Activated CD4-positive, alpha-beta T cell treated with anti-CD3 and anti-CD28 coated beads for 1 hour (primary cell): ENCODE measurements at places on chromosomes 2 and 18.

DNA sequence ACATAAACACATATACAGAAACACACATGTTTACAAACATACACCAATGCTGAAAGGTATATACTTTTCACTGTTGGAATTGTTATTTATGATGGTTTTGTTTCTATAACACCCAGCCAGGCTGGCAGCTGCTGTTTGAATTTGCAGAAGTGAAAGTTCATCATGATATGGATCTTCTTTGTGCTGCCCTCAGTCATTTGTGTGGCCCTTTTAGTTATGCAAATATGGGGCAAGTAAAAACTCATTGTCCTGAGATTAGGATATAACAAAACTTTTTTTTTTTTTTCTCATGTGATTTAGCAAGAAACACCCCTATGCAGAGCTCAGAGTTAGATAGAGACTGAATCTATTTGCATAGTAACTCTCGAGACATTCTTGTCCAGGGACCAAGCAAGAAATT, 714.1 kb downstream of the KCNJ3 start:
- no peak for DNase-seq

DNA sequence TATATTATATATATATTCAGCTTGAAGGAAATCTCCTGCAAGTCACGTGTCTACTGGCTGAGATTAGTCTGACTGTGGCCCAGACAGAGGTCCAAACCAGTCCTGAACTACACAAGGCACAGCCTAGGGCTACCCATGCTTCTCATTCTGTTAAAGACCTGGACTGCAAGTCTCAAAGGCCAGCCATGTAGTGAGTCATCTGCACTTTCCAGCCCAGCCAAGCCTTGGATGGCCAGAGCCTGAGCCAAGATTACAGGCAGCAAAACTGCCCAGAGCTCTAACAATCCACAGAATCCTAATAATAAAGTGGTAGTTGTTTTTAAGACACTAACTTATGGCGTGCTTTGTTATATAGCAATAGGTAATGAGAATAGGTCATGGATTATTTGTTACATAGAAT, 259.6 kb downstream of the SS18 start:
- DNase-seq = no peak

GRCh38 chr2:10514273-10514672, 66.1 kb upstream of the ODC1 start:
- no peak for DNase-seq

GRCh38 chr2:129550536-129550935, 428.9 kb upstream of the RAB6C start:
- DNase-seq = no peak

DNA sequence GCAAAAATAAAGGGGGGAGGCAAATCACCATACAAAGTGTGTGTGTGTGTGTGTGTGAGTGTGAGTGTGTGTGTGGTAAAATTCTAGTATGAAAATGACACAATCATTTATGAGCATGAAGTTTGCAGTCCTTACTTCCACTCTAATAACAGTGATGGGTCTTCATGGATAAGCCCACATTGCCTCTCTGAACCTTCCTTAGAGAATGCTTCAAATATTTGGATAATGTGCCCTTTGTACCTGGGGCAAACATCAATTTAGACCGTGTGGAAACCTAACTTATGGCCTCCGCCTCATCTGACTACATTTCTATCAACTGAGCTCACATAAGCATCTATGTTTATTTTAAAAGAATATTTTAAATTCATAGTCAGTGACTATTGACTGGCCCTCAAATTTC, 3.7 kb downstream of the SCN9A start:
- DNase-seq = no peak

DNA sequence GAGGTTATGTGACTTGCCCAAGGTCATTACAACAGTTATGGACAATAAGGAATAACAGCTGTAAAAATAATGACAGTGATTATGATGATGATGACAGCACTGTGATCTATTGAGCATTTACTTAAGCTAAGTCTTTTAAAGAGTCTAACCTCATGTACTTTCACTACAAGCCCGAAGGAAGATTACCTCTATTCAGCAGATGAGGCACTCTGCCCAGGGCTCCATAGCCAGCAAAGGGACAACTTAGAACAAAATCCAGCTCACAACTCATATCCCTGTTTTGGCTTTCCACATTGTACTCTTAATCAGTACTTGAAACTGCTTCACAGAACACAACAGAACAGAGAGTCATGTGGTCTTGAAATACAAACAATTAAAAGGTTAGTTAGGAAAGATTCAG, 290.2 kb downstream of the ZNF385B start:
- DNase-seq = no peak

DNA sequence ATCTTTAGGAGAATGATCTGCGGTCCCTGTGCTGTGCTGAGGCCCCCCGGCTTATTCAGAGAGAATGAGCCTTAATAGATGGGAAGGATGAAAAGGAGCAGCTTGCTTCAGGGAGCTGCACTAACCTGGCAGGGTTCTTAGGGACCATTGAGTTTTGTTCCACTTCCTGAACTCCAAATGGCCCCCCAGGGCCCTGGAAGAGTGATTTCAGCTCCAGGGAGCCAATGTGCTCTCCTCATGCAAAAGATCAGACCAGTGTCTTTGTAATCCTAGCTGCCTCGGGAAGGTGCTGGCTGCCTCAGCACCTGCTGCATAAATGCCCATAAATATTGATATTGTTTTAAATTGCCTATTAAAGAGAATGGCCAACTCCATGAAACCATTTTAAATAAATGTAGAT, 210.2 kb downstream of the NCK2 start:
- no peak for DNase-seq

DNA sequence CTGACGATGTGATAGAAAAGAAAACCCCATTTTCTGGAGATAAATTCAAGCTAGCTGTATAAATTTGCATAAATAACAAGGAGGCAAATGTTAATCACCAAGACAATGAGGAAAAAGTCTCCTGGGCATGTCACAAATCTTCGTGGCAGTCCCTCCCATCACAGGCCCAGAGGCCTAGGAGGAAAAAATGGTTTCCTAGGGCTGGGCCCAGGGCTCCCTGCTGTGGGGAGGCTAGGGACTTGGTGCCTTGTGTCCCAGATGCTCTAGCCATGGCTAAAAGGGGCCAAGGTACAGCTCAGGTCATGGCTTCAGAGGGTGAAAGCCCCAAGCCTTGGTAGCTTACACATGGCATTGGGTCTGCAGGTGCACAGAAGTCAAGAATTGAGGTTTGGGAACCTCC, 134.6 kb downstream of the CABLES1 start:
- no peak for DNase-seq

DNA sequence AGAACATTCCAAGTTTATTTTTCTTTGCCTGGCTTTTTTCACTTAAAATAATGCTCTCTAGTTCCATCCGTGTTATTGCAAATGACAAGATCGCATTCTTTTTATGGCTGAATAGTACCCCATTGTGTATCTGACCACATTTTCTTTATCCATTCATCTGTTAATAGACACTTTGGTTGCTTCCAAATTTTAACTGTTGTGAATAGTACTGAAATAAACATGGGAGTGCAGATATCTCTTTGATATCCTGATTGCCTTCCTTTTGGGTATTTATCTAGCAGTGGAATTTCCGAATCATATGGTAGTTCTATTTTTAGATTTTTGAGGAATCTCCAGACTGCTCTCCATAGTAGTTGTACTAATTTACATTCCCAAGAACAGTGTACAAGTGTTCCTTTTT, 230.5 kb downstream of the FIGN start:
- no peak for DNase-seq

GRCh38 chr2:182818925-182819324, 47.5 kb downstream of the FRZB start:
- no peak for DNase-seq

DNA sequence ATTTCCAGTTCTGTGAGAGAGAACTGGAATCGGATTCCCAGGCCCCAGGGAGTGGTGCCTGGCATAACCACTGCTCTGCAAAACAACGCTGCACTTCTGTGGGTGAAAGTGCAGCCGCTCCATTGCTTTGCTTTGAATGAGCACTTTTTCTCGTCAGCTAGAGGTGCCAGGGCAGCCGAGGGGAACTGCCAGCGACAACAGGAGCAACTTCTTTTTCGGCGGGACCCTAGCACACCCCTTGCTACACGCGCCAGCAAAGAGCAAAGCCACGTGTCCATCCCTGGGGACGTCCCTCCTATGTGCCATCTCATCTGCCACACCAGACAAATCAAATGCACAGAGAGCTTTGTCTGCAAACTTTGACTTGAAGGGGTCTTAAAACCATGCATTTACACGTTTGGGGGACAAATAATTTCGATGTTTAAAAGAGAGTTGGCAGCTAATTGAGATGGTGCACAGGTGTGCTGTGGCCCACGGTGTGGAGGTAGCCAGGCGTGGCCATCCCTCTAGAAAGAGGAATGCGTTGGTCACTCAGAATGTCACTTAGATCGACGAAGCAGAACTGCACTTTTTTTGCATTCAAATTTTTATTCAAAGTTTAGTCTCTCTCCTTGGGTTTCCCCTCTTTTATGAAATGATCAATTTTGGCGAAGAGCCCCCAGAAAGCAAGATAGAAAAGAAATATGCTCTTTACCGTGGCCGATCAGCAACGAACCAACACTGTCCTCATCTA, 151.8 kb downstream of the MBP start:
- DNase-seq = no peak

- no peak for DNase-seq
These were observed 130.1 kb upstream of the GALNT5 start for GRCh38 chr2:157127249-157128012.

- DNase-seq = no peak
These were observed 89.6 kb downstream of the INSIG2 start for GRCh38 chr2:118177884-118178283.

DNA sequence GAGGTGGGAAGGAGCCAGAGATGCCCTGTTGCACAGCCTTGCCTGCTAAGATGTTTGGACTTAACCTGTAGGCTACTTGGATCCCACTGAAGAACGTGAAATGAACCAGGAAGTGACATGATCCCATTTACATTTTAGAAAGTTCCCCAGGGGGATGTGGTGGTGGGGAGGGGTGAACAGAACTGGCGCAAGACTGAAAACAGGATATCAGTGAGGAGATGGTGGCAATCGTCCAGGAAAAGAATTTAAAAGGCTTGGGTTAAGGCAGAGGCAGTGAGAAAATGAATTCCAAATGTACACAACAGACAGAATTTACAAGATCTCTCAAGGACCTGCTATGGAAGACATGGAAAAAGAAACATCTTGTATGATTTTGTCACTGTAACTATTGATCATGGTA, 42.3 kb downstream of the SULT1C2 start:
- no peak for DNase-seq

GRCh38 chr18:55119434-55119833, 160.2 kb upstream of the CCDC68 start:
- DNase-seq = no peak

DNA sequence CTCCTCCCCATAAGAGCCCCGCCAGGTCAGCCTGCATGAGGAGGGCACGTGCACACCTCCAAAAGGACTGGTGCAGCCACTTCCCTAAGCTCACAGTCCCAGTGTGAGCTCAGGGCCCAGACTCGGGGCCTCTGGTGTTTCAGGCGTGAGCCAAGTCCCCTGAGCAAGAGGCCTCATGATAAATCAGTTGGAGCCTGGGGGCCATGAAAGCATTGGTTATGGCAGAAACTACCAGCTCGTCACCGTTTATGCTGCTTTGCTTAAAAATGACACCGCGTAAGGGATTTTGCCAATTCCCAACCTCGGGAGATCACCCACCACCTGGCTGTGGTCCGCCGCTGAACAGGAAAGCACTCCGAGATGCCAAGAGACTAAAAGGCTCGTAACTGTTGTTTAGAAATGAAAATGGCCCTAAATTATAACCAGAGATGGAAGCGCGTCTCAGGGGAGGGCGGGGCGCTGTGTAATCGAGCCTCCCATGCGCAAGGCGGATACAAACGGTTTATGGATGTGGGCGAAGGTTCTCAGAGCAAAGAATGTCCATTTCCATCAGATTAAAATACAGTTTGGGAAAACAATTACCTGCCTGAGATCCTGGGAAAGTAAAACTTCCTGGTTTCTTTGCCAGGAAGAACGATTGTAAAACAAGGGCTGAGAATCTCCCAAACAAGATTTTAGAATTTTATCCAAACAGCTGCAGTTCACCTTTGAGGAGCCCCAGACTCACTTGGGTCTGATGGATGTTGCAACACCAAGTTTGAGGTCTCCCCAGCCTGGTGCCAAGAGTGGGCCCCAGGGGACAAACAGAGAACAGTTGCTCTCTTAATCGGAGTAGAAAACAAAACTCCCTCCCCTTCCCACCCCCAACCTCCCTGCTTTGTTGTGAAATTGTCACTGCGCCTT, 141.4 kb downstream of the BCL2 start:
- no peak for DNase-seq

GRCh38 chr2:64768491-64769005, 114.8 kb upstream of the SERTAD2 start:
- DNase-seq = no peak

DNA sequence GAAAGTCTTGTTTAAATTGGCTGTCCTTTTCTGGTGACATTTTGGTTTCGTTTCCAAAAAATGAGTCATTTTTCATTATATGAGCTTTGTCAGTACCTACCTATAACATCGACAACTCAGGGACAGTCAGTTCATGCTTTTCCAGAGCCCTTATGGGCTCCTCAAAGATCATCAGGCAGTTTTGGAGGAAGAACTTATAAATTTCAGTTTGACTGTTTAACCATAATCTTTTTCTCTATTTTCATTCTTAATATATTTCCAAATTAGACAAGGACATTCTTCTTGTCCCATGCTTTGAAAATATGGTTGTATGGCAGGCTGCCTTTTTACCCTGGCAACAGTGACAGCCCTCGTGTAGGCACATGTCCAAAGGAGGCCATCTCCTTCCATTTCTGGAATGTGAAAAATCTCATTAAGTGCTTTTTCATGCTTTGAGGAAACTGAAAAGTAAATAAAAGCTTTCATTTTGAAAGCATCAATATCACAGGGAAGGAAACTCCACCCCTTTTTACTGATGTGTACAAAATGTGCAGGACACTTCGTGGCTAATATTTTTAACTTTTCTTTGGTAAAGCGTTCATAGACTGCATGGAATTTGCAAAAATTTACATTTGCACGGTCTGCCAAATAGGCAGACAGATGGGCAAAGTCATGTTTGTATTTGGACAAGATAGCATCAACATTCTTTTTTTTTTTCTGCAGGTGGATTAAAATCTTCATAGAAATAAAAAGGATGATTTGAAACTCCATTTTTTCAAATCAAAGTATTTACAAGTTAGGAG, 7.2 kb upstream of the PROC start:
- DNase-seq = no peak

DNA sequence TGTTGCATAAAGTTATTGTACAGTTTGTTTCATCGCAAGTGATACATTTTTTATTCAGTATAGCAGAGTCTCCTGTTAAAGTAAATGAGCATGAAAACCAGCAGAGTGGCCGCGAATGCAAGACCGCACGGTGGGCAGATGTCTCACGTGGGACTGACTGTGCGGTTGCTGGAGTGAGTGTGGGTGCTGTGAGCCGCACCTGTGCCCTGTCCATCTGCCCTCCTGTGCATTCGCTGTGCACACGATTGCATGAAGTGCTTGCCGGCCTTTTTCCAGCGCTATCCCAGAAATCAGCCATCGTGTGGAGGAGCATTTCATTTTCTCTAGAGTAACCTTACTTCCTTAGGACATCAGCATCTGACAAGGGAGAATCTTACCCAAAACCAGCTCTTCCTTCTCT, 118.7 kb downstream of the RNF144A start:
- DNase-seq = no peak
